Activated T-helper 1 cell treated with anti-CD3 and anti-CD28 coated beads, Interleukin-2, amount 50 U/mL, for 16 hours (primary cell): ENCODE measurements at places on chromosomes 1 and 21.

- no peak for DNase-seq
Measured at GRCh38 chr21:45030682-45031570, 43.5 kb upstream of the ADARB1 start.

- no peak for DNase-seq
Measured at GRCh38 chr1:3834701-3835100, 22.3 kb downstream of the CEP104 start.

GRCh38 chr1:147605591-147605990 lies 64.3 kb downstream of the BCL9 start:
- DNase-seq: no peak

- no peak for DNase-seq
Measured at GRCh38 chr1:176820391-176821031, 344.0 kb downstream of the ASTN1 start.

- DNase-seq: peak; percentile 57
Measured at GRCh38 chr1:110207831-110208230, 2.3 kb upstream of the KCNC4 start.

- no peak for DNase-seq
Measured at GRCh38 chr1:203586496-203587081, 40.0 kb upstream of the ATP2B4 start.
